ENCODE measurements at places on chromosomes 7 and 10.

- DNase-seq: no peak
Measured at GRCh38 chr10:59087486-59087885, 89.0 kb upstream of the PHYHIPL start.

DNA sequence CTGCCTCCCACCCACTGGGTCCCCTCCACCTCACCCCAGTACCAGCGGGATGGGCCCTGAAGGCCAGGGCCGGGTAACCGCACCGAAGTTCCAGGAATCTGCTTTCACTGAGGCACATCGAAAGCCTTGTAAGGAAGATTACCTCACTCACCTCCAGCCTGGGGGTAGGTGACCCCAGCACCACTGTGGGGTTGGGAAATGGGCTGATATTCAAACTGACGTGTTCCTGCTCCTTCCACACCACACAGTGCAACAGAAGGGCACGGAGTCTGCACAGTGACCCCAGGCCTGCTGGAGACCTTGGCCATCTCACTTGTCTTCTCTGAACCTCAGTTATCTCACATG, 29.8 kb downstream of the NPS start:
- no peak for DNase-seq

DNA sequence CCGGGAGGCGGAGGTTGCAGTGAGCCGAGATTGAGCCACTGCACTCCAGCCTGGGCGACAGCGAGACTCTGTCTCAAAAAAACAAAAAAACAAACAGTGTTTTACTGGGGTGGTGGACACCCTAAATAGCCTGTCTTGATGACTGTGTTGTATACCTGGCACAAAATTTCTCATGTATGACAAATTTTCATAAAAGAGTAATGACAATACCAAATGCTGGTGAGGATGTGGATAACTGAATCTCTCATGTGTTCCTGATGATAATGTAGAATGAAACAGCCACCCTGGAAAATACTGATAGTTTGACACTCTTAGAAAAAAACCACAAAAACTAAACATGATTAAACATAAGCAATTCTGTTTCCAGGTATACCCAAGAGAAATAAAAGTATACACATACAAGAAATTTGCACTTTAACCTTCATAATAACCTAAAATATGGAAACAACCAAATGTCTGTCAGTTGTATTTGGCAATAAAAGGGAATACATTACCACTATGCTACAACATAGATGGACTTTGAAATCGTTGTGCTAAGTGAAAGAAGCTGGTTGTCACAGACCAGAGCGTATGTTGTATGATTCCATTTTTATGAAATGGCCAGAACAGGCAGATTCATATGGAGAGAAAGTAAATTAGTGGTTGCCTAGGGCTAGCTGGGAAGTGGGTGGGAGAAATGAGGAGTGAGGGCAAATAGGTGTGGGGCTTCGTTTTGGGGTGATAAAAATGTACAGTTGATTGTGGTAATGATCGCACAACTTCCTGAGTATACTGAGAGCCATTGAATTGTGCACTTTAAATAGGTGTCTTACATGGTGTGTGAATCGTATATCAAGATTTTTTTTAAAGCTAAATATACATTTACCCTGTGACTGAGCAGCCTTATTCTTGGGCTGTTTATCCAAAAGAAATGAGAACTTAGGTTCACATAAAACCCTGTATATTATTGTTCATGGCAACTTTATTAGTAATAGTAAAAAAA, 12.5 kb downstream of the WDR37 start:
- DNase-seq: no peak

DNA sequence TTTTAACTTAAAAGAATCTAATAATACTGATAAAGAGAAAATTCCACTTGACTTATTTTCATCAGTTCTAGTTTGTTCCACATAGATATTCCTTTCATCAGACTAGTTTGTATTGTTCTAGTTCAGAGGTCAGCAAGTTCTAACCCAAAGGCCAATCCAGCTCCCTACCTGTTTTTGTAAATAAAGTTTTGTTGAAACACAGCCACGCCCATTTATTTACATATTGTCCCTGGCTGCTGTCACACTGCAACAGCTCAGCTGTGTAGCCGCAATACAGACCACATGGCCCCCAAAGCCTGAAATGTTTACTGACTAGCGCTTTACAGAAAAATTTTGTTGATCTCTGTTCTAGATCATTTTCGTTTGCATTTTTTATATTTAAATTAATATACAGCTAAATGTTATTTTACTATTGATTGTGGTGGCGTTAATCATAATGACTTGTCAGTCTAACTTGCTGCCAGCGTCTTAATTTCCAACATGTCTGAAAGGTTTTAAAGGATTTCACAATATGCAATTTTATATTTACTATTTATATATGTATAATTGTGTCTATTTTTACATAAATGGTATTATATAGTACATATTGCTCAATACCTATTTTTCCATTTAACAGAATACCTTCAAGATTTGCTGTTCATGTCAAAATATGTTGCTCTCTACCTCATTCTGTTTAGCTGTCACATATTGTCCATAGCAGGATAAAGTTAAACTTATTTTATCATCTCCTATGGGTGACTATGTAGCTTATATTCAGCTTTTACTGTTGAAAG, 159.3 kb downstream of the DYNC1I1 start:
- no peak for DNase-seq

GRCh38 chr7:134757938-134758337, 21.5 kb upstream of the CALD1 start:
- DNase-seq: no peak

GRCh38 chr7:35908331-35909216, 107.7 kb downstream of the SEPTIN7 start:
- no peak for DNase-seq

DNA sequence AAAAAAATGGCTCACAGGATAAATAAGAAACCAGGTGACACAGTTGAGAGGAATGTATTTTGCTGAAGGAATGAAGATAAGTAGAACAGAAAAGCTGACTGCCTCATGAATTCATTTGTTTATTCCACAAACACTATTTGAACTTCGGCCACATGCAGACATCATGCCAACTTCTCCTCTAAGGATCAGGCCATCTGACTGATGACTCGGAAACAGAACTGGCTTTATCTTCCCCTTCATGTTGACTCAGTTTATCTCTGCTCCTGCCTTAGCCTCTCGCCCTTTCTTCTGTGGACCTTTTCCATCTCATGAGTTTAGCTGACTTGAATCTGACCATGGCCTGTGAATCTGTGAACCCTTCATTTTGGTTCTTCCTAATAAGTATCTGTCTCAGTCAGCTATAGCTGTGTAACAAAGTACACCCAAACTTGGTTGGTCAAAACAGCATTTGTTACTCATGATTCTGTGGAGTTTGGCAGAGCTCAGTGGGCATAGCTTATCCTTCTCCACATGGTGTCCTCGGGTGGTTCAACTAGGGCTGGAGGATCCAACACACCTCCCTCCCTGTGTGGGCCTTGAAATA, 44.0 kb upstream of the GRID1 start:
- DNase-seq: no peak

GRCh38 chr10:4313051-4313450, 513.0 kb upstream of the AKR1E2 start:
- no peak for DNase-seq

DNA sequence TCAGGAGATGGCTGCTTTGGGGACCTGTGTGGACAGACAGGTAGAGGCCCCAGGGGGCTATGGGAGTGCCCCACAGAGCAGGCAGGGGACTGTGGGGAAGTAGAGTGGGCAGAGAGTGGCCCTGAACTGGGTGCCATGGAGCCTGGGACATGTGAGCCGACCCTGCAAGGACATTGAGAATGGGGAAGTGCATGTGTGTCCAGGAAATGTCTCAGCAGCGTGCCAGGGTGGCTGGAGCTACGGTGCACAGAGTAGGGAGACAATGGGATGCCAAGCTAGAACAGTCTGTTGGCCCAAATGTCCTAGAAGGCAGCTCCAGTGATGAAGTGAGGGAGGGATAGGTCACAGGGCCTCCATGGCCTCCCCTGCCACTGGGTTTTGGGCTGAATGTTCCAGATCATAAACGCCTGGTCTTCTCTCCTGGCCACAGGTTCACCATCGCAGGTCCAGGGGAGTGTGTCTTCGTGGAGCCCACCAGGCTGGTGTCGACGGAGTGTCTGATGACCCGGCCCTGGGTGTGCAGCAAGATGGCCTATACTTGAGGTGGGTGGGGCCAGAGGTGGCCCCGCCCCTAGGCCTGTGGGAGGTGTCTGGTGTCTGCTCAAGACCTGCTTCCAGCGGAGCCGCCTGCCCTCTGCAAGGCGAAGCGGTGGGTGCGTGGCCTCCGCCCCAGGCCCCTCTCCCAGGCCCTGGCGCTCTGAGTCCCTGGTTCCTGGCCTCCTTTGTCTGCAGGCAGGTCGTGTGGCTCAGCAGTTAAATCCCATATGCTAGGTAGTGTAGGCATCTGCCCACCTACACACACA, 20.5 kb downstream of the CLEC2L start:
- no peak for DNase-seq

DNA sequence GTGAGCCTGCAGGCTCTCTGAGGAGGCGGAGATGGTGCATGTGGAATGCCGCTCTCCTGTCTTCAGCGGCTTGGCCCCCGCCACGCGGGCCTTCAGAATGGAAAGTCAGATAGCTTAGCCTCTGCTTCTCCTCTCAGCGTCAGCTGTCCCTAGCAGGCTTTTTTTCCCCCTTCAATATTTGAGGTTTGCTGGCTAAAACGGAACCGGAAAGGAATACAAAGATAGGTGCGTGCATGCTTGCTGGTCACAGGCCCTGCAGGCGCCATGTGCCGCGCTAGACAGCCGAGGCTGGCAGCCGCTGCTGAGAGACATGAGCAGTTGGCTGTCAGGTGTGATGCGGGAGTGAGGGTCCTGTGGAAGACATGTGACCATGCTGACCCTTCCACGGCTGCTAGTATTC, 161.2 kb upstream of the COBL start:
- DNase-seq: no peak

DNA sequence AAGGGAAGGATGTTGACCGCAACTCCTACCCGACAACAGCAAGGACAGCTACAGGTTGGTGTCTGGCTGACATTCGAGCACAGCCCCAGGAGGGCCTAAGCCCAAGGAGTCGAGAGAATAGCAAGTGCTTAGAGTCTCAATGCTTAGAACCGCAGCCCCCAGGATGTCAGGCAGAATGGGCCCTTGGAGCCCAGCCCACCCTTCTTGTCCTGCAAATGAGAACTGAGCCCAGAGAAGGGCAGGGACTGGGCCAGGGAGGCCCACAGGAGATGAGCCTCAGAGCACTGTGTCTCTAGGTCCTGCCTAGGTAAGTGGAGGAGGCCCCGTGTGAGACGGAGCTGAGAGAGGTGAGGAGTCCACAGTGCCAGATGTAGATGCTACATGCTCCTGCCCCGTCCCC, 173.3 kb upstream of the ZMIZ1 start:
- DNase-seq: no peak

- no peak for DNase-seq
Measured at GRCh38 chr7:130143334-130143732, 61.9 kb downstream of the TMEM209 start.

DNA sequence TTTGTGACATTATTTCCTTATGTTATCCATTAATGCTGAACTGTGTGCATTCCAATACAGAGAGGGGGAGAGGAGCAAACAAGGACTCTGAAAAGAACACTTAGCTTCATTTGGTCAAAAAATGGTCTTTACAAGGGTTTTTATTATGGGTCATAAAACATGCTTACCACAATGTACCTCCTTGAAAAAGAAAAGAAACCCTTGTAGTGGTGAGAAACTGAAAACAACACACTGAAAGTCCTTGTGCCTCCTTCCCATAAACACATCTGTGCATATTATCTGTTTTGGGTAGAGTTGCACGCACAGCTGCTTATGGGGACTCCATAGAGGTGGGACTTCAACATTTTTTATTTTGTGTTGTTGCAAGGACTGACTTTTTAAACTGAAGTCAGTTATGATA, 98.7 kb downstream of the CDK6 start:
- no peak for DNase-seq

GRCh38 chr7:4001742-4002141, 680.4 kb upstream of the FOXK1 start:
- no peak for DNase-seq

DNA sequence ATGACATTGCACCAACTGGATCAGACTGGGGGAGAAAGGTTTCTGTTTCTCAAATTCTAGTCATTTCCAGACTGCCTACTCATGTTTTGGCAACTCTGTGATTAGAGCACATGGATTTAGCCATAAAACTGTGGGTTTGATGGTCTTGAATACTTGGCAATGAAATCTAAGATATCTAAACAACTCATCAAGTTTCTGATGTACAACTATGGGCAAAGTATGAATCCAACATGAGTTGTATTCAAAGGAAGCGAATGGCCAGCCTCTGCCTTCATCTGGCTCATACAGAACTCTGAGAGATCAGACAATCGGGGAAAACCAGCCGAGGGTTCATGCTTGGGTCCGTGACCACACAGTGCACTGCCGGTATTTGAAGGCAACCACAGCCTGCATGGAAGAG, 144.3 kb downstream of the ADAM12 start:
- DNase-seq: no peak

DNA sequence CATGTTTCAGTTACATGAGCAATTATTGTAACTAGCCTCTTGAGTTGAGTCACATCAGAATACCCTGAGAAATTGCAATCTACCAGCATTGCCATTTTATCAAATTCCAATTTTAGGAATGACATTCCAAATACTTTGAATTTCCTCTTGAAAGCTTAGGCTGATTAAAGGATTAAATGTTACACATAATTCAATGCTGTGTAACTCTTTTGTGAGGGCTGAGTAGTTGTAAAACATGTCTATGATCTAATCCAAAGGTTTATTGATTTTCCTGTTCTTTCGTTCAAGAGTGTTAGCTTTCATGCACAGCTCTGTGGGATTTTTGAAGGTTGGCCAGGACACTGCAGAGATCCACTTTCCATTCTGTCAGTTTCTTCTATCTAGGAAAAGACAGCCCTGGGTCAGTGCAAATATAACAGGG, 193.1 kb downstream of the SORCS1 start:
- no peak for DNase-seq

DNA sequence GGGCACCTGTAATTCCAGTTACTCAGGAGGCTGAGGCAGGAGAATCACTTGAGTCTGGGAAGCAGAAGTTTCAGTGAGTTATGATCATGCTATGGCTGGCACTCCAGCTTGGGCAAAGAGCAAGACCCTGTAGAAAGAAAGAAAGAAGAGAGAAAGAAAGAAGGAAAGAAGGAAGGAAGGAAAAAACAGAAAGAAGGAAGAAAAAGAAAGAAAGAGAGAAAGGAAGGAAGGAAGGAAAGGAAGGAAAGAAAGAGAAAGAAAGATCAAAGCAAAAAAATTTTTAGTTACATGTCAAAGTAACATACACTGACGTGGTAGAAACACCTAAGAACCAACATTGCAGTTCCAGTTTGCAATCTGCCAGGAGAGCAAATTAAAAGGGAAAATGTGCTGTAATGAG, 73.8 kb upstream of the JCAD start:
- DNase-seq: no peak

- DNase-seq: no peak
Measured at GRCh38 chr10:8323428-8324054, 269.1 kb downstream of the GATA3 start.
